HS-27A (cell line): ENCODE measurements at places on chromosomes 11 and 22.
A peak's percentile ranks its signal among the peaks of the same experiment; 100 is the strongest.

DNA sequence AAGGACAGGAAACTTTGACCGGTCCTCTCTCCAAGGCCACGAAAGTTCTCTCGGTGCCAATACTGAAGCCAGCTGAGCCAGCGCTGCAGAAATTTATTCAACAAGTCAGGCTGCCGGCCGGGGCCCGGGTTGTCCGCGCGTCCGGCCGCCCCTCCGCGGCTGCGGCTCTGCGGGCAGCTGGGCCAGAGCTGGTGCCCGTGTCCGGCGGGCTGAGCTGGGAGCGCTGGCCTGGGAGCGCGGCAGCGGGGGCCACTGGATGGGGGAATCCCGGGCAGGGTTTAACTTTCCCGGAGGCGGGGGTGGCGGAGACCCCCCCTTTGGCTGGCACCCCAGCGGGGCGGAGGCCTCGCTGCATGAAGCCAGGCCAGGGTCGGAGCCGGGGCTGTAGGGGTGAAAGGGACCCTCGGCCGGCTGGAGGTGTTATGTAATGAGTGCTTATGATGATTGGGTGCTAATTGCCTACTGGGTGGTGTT is 12.3 kb upstream of the CACNA1I start:
- DNase-seq, result no peak

DNA sequence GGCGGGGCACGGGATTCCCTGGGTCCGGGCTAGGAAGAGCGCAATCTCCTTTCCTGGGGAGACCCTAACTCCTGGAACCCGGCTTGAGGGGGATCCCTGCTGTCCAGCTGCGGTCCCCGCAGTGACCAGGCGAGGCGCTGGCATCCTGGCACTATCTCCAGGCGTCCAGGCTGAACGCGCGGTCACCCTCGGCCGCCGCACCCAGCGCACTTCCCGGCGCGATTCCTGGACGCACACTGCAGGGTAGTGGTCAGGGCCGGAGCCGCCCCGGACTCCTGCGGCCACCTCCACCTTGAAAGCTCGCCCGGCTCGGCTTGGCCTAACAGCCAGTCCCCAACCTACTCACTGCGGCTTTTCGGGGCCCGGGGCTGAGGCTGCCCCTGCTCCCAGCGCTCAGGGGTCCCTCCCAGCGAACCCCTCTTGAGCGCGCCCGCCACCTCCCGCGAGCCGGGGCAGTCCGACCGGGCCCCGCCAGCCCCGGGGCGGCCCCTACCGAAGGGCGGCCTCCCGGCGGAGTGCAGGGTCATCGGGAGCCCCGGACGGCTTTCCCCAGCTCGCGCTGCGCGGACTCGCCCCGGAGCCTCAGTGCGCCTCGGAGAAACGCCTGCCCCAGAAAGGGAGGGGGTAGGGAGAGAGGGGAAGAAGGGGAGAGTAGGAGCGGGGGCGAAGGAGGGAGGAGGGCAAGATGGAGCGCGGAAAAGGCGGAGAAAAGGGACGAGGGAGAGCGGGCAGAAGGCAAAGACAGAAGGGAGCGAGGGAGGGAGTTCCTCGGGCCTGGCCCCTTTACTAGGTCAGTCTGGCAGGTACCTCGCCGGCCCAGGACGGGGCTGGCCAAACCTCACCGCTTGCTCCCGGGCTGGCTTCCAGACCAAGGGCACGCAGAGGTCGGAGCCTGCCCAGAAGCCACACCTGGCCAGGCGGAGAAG is 1.0 kb downstream of the POU2AF3 start:
- no peak for DNase-seq

GRCh38 chr11:36254713-36255112 is 34.5 kb downstream of the COMMD9 start:
- DNase-seq, result peak; percentile 58

DNA sequence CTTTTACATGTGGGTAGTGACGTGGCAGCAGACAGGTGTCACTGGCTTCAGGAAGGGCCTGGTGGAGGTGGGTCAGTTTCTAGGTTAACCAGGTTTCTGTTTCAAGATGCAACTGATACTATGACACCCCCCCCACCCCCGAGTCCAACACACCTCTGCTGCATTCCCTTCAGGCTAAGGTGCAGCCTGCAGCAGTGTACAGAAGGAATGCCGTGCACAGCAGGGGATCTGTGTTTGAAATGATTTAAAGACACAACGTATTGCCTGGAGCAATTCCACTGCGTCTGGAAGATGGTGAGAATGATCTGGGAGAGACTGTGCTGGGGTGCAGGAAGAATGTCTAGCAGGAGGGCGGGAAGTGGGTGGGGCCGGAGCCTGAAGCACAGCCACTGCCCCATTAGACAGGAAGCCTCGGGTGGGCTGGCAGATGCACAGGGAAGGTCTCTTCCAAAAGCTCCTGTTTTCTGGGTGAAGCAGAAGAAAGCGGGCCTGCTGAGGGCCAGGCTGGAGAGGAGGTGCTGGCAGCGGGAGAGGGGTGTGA is 11.9 kb upstream of the TESMIN start:
- DNase-seq, result no peak

DNA sequence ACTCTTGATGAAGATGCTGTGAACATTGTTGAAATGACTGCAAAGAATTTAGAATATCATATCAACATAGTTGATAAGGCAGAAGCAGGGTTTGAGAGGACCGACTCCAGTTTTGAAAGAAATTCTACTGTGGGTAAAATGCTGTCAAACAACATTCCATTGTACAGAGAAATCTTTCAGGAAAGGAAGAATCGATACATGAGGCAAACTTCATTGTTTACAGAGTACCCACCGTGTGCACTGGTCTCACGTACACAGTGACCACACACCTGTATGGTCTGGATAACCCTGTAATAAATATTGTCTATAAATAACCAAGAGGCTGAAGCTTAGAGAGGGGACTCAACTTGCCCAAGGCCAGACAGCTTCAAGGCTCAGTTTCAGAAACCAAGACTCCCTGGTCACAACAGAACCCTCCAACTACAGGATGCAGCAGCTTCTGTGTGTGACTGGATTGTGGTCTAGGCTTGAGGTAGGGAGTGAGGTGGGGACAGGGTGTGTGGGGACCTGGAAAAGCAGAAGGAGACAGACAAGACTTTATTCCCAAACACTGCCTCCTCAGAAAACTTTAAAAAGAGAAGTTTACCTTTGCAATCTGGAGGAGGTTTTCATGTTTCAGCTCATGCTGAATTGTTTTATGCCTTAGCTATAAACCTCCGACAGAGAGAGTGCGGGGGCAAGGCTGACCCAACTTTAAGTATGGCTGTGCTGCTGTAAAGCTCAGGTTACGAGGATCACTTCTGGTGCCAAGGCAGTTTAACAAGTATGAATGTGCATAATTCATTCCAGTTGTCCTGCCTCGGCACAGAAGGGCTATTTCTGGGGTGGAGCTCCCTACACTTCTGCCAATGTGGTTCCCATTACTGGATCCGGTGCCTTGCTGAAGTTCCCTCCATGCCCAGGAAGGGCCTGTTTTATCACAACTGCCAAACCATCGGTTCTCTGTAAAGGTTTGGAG is 372.6 kb upstream of the NARS2 start:
- DNase-seq, result no peak

DNA sequence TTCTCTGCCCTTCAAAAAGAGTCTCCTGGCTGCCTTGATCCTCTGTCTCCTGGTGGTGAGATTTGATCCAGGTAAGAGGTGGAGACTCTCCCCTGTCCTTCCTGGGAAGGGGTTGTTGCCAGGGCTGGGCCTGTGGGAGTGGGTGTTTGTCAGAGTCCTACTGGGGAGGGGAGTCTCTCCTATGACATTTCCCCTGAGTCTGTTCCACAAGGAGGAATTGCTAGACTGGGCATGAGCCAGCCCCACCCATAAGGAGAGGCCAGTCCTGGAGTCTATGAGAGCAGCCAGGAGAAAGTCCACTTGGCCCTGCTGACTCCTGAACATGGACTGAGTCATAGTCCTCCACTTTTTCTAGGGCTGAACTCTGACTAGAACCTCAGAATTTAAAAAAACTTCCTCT is 7.4 kb downstream of the PEX26 start:
- DNase-seq, result no peak

DNA sequence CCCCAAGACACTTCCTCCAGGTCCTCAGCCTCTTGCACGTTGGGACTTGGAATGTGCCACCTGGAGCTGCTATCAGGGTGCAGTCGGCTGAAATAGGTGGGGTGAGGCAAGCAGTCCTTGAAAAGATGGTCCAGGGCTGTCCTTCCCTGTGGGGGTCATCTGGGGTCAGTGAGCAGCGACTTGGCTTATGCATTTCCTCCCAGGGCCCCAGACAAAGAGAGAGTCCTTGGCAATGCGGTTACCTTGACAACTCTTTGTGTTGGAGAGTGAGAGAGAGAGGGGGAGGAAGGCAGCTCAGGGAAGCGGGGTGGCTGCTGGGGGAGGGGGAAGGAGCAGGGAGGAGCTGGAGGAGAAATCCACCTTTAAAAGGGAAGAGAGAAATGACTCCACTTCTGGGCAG is 93.8 kb downstream of the MIAT start:
- no peak for DNase-seq

GRCh38 chr11:120128392-120129119 is 9.4 kb downstream of the TRIM29 start:
- no peak for DNase-seq

DNA sequence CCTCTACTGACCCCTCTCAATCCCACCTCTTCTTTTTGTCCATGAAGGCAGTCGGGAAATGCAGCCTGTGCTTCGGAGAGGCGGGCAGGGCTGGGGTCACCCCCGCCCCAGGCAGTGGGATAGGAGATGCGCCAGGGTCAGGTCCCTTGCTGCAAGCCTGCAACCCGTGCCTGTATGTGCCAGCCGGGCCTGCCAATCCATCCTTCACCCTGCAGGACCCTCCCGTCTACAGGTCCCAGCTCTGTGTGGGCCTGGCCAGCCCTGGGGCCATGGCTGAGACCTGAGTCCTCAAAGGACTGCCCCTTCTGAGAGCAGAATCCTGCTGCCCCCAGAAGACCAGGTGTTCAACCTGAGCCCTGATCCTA is 10.9 kb downstream of the ASCL2 start:
- no peak for DNase-seq

DNA sequence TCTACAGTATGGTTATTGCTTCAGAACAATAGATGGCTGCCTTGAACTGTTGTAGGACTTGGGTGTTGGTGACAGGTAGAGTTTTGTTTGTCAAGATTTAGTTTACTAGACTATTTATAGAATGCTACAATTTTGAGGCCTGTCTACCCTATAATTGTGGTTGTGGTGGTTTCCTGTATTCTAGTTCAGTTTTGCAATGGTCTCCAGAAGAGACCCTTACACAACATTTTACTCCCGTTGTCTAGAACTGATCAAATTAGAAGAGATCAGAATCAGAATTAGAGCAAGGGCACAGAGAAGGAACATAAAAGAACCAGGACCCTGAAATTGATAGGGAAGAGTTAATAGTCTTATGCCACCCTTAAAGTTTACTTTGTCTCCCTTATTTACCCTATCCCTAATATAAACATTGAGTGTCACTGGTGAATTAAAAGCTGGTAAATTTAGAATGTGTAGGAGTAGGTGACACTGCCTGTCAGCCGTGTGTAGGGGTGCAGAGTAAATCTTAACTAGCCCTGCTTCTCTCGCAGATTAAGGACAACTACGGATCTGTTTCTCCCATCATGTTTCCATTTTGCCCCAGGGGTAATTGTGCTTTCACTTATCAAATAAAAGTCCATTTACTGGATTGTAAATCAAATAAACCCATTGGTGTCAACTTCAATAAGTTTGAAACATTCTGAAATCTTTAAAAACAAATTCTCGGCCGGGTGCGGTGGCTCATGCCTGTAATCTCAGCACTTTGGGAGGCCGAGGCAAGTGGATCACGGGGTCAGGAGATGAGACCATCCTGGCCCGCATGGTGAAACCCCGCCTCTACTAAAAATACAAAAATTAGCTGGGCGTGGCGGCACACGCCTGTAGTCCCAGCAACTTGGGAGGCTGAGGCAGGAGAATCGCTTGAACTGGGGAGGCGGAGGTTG is 10.9 kb upstream of the PHLDB1 start:
- DNase-seq, result no peak

DNA sequence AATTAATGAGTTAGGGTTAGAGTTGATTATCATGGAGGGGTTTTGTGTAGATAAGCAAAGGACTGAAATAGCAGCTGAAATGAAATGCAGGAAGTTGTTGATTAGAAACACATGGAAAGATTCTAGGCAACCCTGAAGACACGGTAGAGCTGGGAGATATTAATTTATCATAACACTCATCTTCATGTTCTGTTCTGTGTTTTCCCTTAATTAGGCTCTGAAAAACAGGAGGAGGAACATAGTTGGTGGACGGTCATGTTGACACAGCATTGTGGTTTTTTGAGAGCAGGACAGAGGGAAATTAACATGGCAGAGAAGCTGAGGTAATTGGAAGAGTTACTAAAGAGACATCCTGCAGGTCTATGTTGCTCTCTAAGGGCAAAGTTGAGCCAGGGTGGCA is 138.8 kb upstream of the UBASH3B start:
- no peak for DNase-seq

GRCh38 chr11:64472593-64473455 is 113.9 kb downstream of the RPS6KA4 start:
- DNase-seq, result no peak

- no peak for DNase-seq
Measured at GRCh38 chr11:64826578-64827450, 16.5 kb upstream of the MEN1 start.

DNA sequence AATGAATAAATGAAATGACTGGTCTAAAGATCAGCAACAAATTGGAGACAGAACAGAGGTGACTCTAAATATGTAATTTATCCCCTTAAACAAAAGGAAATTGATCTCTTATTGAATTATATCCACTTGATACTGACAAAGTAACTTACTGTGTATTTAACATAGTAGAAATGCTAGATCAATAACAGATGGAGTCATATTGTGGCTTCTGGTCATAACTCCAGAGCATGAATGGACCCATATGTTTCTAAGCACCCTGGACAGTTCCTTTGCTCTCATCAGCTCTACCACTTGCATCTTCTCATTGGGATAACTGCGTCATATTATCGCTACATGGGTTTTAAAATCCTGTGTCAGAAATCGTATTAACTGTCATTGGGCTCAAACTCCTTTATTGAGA is 222.3 kb downstream of the ETS1 start:
- no peak for DNase-seq

- no peak for DNase-seq
Measured at GRCh38 chr11:73946798-73947458, 3.9 kb upstream of the DNAJB13 start.

- DNase-seq, result no peak
Measured at GRCh38 chr11:34184505-34185015, 79.1 kb downstream of the NAT10 start.

DNA sequence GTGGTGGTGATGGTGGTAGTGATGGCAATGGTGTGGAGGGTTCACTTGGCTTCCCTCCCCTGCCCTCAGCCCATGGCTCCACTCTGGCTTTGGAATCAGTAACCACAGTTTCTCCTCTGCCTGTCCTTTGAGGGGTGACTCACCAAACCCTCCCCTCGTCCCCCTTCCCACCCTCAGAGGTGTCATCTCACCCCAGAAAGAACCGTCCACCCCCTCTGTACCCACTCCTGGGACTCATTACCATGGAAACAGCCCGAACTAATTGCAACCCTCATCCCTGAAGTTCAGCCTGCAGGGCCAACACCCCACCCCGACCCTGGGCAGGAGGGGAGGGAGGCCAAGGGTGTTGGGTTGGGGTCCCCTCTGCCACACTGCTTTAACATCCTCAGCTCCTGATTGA is 26.6 kb downstream of the PHLDB1 start:
- DNase-seq, result no peak
